ENCODE measurements at places on chromosomes 16 and 17.

- no peak for DNase-seq
These were observed 19.6 kb downstream of the MVP start for GRCh38 chr16:29839822-29840221.

GRCh38 chr17:47304186-47304585 is 19.6 kb upstream of the EFCAB13 start:
- DNase-seq: no peak

- DNase-seq: no peak
These were observed 19.1 kb downstream of the NGFR start for GRCh38 chr17:49514071-49514721.

- no peak for DNase-seq
These were observed 50.3 kb upstream of the TBX2 start for GRCh38 chr17:61349350-61349749.

GRCh38 chr17:81454473-81454872 is 58.1 kb downstream of the ACTG1 start:
- DNase-seq: no peak

DNA sequence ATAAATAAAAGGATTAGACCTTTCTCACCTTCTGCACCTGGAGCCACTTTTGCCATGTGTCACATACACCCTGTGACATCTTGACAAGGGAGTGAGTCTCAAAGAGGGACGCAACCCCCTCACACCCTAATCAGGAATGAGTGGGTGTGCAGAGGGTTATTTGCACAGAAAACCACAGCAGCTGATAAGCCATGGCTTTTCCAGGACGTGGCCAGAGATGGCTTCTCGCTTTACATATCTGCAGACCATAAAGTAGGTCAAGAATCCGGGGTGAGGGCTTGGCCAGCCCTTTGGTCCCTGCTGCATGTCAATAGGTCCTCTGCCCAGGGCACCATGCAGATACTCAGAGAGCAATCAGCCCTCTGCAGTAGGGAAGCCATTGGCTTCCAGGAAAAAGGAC is 2.4 kb upstream of the CD300LF start:
- DNase-seq: no peak

DNA sequence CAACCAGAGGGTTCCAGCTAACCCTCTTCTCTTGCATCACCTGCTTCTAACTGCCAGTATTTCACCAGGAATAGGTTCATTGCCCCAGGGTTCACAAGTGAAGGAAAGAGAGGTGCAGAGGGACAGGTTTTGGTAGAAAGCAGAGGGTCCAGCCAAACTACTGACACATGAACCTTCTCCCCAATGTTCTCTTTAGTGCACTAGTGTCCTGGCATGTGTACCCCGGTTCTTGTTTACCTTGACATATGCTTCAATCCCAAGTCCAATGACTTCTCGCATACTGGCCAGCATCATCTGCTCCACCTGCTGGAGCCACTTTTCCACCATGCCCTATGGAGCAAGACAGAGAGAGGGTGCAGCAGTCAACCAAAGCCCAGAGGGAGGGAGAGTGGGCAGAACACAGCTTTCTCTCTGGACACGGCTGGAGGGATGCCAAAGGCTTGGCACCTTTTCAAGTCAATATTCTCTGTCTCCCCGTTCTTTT is 90.6 kb downstream of the DNAH3 start:
- DNase-seq: peak; percentile 50

GRCh38 chr17:29176558-29177351 is 3.4 kb downstream of the MYO18A start:
- peak; percentile 79 for DNase-seq

DNA sequence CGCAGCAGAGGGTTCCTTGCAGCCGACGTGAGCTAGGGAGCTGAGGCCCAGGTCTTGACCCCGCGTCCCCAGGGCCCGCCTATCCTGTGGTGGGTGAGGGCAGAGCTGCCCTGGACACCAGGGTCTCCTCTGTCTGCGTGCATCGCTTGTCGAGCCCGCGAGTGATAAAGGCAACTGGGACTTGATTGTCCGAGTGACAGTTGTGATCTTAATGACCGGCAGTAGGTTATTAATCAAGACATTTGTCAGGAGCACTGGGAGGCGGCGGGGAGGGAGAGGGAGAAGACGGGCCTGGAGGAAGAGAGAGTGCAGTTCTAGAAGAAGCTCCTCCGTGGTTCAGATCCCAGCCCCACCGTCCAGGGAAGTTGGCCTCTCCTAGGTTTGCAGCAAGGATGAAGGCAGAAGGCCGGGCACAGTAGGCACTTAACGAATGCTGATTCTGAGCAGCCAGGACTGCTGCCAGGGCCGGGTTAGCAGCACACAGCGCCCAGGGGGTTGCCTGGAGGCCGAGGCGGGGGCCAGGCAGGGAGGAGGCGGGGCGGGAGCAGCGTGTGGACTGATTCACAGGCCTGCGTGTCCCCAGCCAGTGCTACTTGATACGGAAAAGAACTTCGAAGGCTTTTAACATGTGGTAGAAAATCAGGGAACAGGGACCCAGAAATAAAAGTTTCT is 11.3 kb upstream of the GSE1 start:
- DNase-seq: no peak

- peak; percentile 68 for DNase-seq
These were observed at the start of the genes ACACA and TADA2A for GRCh38 chr17:37406635-37407461. Gene ACACA, minus strand, starts transcription at chr17:37406836. Its CDS starts 537 bp downstream, at chr17:37406299. Gene TADA2A, plus strand, starts transcription at chr17:37406886. Its CDS starts 4,480 bp downstream, at chr17:37411366.

DNA sequence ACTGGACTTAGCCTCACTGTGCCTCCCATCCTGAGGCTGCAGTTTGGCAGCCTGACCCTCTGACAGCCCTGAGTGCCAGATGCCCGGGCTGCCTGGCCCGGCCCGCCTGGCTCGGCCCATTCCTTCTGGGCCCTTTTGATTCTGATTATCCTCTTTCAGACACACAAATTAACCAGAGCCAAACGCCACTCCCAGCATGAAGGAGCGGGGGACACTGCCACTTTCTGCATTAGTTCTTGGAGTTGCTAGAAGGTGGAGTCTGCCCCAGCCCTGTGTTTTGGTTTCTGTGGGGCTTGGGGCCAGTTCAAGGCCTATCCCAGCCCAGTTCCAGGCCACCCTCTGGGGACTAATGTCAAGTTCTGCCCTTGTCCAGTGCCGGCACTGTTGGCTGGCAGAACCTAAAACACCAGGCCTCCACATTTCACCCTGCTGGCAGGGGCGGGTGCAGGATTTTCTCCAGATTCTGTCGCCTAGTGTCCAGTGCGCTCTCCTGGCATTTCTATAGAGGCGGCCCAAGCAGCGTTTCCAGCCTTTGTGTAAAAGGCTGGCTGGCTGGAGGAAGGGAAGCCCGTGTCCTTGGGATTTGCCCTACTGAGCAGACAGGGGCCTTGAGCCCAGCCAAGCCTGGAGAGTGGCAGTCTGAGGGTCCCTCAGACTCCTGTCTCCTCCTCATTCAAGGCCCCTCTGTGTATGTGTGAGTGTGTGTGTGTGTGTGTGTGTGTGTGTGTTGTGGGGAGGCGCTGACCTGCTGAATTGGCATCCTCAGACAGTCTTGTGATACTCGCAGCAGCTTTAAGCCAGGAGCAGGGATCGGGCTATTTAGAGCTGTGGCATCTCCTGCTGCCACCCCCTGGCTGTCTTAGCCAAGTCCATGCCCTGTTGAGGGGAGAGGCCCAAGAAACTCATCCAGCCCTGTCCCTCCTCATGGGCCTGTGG is 21.4 kb downstream of the PLCD3 start:
- no peak for DNase-seq

DNA sequence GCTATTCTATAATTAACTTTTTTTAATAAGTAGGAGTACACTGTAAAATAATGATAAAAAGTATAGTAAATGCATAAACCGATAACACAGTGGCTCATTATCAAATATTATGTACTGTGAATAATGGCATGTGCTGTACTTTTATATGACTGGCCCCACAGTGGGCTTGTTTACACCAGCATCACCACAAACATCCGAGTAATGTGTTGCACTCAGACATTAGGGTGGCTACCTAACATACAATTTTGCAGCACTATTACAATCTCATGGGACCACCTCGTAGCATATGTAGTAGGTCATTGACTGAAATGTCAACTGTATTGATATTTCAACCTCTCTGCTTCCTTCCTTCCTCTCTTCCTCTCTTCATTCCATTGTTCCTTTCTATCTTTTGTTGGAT is 51.7 kb downstream of the TBX4 start:
- DNase-seq: no peak

DNA sequence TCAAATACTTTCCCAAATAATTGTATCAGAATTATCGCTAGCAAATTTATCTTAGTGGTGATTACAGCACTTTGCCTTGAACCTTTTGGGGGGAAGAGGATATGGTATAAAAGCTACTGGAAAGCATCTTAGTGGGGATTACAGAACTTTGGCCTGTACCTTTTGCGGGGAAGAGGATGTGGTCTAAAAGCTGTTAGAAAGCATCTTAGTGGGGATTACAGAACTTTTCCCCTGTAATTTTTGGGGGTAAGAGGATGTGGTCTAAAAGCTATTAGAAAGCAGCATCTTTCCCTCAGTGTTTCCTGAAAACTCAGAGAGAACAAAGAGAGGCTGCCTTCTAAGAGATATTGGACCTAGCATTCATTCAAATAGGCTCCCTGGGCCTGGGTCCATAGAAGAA is 4.1 kb downstream of the SLFN12 start:
- DNase-seq: no peak

DNA sequence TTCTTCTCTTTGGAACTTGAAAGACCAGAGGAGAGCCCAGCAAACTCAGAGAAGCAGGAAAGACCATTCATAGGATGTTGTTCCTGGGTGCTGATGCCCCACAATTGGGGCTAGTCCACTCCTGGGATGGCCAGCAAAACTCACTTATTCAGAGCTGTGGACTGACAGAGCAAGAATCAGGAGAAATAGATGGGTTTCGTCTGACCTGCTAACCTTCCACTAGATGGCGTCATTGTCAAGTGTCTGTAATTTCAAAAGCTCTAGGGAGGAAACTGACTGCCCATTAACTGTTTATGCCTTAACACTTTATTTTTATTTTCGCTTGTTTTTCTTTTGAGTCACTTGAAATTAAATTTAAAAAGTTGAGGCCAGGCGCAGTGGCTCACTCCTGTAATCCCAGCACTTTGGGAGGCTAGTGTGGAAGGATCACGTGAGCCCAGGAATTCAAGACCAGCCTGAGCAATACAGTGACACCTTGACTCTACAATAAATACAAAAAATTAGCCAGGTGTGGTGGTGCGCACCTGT is 28.7 kb upstream of the MILR1 start:
- DNase-seq: peak; percentile 36

DNA sequence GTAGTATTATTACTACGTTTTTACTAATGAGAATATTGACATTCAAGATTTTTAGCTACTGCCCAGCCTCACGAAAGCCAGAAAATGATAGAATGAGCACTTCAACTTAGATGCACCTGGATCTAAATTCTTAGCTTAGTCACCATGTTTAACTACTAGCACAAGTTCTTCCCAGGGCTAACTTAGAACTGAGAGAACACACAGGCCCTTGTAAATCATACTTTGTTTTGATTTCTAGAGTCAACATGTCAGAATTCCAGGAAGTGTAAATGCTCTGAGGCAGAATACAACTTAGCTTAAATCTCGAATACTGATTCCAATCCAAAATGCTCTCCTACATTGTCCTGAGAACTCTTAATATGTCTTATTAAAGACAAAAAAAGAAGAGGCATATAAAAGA is 6.8 kb upstream of the ACSM1 start:
- DNase-seq: no peak

GRCh38 chr17:59373882-59374495 is 42.5 kb downstream of the YPEL2 start:
- no peak for DNase-seq

GRCh38 chr17:3712811-3713463 is 10.8 kb upstream of the HASPIN start:
- DNase-seq: no peak

DNA sequence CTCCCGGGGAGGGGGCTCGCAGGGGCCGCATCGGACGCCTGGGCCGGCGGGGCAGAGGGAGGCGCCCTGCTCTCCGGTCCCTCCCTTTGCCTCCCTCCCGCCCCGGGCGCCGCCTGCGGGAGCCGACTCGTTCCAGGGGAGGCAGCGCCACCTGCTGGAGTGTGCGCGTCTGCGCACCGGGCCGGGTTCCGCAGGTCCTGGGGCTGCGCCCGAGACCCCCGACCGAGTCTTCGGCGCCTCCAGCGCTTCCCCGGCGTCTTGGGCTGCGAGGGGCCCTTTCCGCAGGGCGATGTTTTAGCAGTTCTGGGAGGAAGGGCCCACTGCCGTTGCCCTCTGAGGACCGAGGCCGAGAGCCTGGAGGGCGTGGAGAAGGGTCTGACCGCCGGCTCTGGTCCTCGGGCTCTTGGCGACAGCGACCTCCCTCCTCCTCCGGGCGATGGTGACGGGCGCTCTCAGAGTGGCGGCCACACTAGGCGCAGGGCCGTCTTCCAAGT is 106.3 kb downstream of the SEC14L1 start:
- DNase-seq: peak; percentile 62

DNA sequence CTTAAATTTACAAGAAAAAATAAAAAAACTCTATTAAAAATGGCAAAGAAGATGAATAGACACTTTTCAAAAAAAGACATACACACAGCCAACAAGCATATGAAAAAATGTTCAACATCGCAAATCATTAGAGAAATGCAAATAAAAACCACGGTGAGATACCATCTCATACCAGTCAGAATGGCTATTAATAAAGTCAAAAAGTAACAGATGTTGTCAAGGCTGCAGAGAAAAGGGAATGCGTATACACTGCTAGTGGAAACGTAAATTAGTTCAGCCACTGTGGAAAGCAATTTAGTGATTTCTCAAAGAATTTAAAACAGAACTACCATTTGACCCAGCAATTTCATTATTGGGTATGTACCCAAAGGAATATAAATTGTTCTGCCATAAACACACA is 31.4 kb downstream of the CAPNS2 start:
- DNase-seq: no peak

DNA sequence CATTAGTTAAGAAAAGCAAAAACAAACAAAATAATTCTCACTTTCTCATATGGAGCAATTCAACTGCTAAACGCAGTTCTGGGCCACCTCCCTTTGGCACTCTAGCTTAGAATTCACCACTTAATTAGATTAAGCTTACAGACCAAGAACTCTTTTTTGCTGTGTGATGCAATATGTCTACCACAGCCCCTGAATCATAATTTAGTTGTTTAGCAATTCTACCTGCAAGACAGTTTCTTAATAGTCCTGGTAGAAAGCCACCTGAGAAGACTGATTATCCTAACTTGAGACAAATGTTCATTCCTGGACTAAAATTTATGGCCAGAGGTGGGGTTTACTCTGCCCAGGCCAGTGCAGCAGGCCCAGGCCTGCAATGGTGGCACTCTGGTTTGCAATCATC is 205.9 kb downstream of the HS3ST3A1 start:
- no peak for DNase-seq

DNA sequence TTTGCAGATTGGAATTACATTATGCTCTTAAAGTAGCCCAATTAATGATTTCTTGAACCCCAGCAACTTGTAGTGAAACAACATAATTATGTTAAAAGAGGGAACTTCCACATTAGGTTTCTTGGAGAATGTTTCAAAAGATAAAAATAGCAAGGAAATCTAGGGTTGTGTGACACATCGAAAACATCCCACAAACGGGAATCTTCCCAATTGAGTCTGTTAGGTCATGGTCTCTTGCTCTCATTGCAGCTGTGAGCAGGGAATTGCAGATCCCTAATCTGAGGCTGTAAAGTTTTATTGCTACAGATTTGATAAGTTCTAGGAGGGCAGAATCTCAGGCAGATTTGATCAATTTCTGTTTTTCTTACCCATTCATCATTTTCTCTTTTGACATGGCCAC is 6.7 kb upstream of the LPO start:
- DNase-seq: no peak
